ENCODE measurements at places on chromosomes 2 and 18. TPM values are rescaled to one million over a fixed set of nuclear protein-coding genes. Genes with fewer than 3 reads are reported as not detected.

The RESP18 gene
- total RNA-seq, result not detected

The IL1R2 gene
- total RNA-seq, result 4.9 TPM

The SLC8A1 gene
- total RNA-seq, result 20.4 TPM

The AGXT gene
- total RNA-seq, result 0.14 TPM

The ALPP gene
- 0.09 TPM for total RNA-seq

The CHRND gene
- total RNA-seq, result 0.57 TPM

The CXCR4 gene
- 198 TPM for total RNA-seq

The ANAPC1 gene
- total RNA-seq, result 34.1 TPM

The DCDC2C gene
- 0.38 TPM for total RNA-seq

The FAM124B gene
- 2.0 TPM for total RNA-seq

The SIX2 gene
- 0.90 TPM for total RNA-seq

The TRIM43 gene
- 0.66 TPM for total RNA-seq

The NEU4 gene
- total RNA-seq, result 0.05 TPM

The FOXI3 gene
- total RNA-seq, result 0.05 TPM

The SERTAD2 gene
- 13.3 TPM for total RNA-seq

The KIF5C gene
- 0.19 TPM for total RNA-seq
